ENCODE measurements at places on chromosomes 5 and 9.

- no peak for DNase-seq
Measured at GRCh38 chr5:172895549-172895948, 61.5 kb downstream of the ERGIC1 start.

DNA sequence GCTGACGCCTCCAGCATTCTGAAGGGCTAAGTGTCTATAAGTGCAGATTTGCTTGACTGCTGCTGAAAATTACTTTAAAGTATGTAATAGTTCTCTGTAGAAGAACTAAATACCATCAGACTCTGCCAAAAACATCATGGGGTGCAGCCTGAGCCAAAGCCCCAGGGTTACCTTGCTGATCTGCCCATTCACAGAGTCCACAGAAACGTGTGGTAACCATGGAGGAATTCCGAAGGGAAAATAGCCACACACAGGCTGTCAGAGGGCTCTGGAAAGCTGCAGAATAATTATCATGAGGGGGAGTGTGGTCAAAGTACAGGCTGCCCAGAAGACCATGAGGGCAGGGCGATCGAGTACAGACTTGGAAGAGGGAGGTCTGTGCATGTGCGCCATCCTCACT is 36.4 kb downstream of the RETREG1 start:
- no peak for DNase-seq

- DNase-seq = no peak
Measured at GRCh38 chr5:4245076-4245475, 649.4 kb downstream of the IRX1 start.

GRCh38 chr9:128420651-128421481 is at the start of gene CERCAM:
TSS of gene CERCAM (plus strand) at chr9:128420857. CDS start at chr9:128420878, 21 bp downstream.
- DNase-seq = peak; percentile 49

DNA sequence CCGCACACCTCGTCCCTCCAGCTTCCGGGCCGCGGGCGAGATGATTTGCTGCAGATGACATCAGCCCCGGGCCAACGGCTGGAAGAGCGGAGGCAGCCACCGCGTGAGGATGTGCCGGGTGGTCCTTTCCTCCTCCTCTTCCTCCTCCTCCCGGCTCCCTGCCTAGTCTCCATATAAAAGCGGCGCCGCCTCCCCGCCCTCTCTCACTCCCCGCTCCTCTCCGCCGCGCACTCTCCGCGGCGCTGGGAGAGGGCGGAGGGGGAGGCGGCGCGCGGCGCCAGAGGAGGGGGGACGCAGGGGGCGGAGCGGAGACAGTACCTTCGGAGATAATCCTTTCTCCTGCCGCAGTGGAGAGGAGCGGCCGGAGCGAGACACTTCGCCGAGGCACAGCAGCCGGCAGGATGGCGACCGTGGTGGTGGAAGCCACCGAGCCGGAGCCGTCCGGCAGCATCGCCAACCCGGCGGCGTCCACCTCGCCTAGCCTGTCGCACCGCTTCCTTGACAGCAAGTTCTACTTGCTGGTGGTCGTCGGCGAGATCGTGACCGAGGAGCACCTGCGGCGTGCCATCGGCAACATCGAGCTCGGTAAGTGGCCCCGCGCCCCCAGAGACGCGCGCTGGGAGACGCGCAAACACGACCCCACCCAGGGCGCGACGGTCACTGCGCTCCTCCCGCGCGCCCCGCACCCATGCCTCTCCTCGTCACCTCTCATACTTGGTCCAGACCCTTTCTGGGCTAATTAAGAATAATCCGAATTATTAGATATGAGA is at the start of gene MAP1B:
Gene MAP1B (plus strand): TSS at position 345 of the 770 bp plus-strand sequence. CDS start 57 bp downstream, at position 402.
- DNase-seq = peak; percentile 48

- DNase-seq = peak; percentile 61
Measured at GRCh38 chr9:122350577-122351355, 20.1 kb upstream of the PTGS1 start.

GRCh38 chr5:139839232-139839815 is 43.7 kb downstream of the PSD2 start:
- no peak for DNase-seq

- DNase-seq = no peak
Measured at GRCh38 chr5:133890776-133891280, 77.6 kb downstream of the C5orf15 start.

GRCh38 chr9:20391208-20391607 is 231.1 kb downstream of the MLLT3 start:
- no peak for DNase-seq

DNA sequence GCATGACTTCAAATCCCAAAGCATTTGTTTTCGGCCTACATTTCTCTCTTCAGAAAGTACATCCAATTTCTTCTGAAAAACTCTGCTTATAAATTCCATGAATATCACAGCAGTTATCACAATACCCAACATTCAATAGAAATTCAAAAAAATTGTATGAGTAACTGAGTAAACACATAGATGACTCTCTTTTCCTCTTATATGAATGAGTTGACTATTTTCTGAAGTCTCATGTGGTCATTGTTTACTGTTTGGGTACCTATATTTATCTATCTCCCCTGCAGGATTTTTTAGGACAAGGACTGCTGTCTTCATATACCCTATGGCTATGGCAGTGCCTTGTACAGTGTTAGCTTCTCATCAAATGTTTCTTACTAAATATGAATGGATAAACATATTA is 157.1 kb downstream of the HTR1A start:
- DNase-seq = no peak

DNA sequence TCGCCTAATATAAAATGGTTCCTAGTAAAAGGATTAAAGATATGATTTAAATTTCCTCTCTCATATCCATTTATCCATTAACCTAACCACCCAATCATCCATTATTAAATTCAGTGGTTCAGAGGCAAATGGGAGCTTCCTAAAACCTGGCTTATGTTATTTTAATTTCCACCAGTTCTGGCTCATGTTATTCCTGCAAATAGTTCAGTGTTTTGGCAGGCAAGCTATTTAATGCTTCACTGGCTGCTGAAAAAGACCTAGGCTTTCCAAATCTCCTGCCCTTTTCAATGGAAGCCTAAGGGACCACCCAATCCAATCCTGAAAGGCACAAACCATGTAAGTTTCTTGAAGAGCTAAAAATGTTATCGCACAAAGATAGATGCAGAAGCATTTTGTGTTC is 52.3 kb downstream of the POC5 start:
- no peak for DNase-seq

DNA sequence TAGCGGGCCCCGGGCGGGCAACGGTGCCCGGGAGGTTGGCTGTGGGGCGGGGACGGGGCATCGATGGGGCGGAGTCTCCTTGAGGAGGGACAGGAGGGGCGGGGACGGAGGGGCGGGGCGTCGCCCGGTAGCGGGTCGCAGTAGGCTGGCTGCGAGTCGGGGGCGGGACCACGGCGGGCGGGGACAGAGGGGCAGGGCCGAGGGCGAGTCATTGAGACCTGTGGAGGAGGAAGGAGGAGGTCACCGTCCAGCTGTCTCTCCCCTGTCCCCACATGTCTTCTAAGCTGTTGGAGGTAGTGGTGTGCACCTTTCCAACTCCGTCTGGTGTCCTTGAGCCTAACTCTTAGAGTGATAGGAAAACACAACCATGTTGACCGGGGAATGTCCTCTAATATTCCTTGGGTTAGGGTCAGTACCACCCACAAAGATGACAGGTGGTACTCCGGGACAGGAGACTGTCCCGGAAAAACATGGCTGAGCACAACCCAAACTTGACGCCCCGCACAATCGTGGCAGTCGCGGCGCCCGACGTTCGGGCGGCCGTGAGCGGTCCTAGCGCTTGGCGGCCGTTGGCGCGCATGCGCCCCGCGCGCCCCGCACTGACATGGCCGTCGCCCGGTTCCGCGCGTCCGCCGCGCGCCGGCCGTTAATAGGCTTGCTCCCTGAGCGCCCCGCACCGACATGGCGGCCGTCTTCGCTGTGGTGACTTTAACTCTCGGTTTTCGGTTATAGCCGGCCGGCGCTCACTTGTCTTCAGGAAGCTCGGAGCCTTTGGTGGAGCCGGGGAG is at the start of the genes CRAT and PTPA:
Gene CRAT (minus strand): TSS at position 54 of the 788 bp plus-strand sequence. CDS start 284 bp downstream, outside the sequence.
Gene PTPA (plus strand): TSS at position 676 of the 788 bp plus-strand sequence. CDS start 186 bp downstream, outside the sequence.
- peak; percentile 85 for DNase-seq

DNA sequence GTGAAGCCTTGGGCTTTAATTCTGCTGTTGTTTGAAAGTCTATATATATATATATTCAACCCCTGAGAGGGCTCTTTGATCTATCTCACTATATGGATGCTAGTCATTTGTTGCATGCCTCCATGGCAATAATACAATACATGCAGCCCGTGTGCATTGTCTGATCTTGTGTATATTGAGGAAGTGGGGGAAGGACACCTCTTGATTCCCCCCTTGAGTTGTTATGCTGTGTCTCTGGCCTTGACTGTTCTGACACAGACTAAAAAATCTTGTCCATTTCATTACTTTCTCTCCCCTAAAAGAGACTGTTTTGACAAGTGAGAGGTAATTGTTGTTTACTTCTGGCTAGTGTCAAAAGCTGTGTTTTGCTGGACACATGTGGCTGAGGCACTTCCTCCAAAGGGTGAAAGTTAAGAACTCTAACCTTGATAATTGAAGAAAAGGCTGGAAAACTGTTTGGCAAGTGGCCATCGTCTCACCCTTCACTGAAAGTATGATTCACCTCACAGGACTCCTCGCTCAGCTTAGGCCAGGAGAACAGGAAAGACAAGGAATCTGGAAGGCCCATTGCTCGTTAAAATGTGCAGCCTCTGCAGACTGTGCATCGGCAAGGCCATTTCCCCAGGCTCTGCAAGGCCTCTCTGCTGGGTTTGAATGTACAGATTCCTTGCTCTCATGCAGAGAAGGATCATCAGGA is 304.0 kb downstream of the PRELID2 start:
- peak; percentile 22 for DNase-seq

- no peak for DNase-seq
Measured at GRCh38 chr5:104049752-104050151, 487.2 kb upstream of the NUDT12 start.

DNA sequence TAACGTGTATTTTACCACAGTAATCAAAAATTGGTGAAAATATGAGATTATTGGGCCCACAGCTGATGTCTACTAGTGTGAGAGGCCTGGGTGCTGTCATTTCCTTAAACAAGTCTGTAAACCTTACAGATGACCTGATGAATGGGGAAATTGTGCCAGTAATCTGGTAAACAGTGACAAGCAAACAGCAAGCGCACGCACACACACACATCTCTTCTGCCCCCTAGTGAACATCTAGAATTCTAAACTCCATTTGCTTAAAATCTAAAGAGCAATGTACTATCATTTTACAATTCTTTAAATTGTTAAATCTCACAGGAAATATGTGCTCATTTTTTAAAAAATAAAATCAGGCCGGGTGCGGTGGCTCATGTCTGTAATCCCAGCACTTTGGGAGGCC is 7.5 kb upstream of the RAPGEF1 start:
- no peak for DNase-seq

DNA sequence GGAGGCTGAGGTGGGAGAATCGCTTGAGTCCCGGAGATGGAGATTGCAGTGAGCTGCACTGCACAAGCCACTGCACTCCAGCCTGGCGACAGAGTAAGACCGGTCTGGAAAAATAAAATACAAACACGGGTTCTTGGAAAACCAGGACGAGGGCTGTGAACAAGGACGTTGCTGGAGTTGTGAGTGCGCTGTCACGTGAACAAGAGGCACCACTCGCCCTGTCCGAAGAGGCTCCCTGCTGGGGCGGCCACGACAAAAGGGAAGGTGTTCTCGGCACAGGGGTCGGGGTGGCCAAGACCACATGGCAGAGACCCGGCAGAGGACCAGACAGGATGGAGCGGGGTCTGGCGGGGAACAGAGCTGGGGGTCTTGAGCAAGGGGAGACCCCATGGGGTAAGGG is 30.6 kb upstream of the UBAC1 start:
- DNase-seq = no peak

- no peak for DNase-seq
Measured at GRCh38 chr9:19804431-19804830, 15.6 kb upstream of the SLC24A2 start.

DNA sequence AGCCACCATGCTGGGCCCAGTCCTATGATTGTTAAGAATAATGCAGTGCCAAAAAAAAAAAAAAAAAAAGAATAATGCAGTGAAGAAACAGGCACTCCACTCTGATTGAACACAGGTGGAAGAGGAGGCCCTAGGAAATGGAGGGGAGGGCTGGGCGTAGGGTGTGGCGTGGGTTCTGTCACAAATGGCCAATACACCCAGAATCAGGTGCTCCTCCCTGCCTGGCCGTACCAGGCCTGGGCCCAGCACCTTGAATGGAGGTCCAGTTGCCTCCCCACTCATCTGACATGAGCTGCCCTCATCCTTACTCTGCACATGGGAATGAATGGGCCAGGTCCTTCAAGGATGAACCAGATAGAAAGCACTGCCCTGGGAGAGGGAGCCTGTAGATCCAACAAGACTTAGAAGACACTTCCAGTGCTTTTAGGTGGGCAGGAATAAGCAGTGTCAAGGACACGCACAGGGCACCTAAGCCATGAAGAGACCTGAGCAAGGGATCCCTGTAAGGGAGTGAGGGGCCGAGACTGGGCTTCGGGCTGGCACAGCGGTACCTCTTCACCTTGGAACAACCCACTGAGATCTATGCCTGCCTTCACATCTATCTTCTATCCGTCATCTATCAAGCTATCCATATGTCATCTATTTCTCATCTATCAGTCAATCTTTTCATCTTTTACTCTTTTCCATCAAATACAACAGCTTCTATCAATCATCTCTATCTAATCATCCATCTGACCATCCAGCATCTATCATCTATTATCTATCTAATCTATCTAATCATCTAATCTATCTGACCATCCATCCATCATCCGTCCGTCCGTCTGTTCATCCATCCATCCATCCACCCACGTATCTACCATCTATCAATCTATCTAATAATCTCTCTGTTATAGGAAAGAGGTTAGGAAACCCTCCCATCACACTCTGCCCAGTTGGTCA is 15.9 kb downstream of the NINJ1 start:
- no peak for DNase-seq

GRCh38 chr5:93891491-93892480 is 150.4 kb upstream of the POU5F2 start:
- no peak for DNase-seq

- no peak for DNase-seq
Measured at GRCh38 chr5:36584009-36584875, 22.2 kb upstream of the SLC1A3 start.

DNA sequence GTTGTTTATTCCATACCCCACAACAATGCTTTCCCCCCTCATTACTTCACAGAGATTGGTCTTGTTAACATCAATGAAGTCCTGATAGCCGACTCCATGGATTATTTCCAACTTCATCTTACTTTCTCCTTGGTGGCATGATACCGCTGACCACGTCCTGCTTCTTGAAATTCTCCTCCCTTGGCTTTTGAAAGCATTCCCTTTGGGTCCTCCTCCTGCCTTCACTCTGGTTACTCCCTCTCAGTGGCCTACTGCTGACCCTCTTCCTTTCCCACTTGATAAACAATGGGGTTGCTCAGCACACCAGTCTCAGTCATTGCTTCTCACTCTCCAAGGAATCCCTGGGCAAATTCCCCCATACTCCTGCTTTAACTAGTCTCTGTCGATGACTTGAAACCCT is 283.9 kb downstream of the SEC61B start:
- DNase-seq = no peak
